ENCODE measurements at places on chromosomes 5 and 9.
A peak's percentile ranks its signal among the peaks of the same experiment; 100 is the strongest.

DNA sequence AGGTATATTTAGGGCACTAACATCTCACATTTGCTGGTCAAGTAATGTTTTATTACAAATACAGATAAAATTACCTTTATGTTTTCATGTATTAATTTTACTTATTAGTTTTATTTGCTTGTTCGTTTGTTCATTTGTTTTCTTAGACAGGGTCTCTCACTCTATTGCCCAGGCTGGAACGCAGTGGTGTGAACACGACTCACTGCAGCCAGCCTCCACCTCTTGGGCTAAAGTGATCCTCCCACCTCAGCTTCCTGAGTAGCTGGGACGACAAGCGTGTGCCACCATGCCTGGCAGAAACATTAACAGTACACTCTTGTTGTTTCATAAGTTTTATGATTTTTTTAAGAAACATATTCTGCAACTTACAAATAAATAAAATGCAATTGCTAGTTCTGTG is 123.2 kb downstream of the ZNF608 start:
- DNase-seq, result no peak

- no peak for DNase-seq
These were observed 2267.7 kb upstream of the ACO1 start for GRCh38 chr9:30116673-30117217.

GRCh38 chr9:104993291-104993963 is 65.5 kb upstream of the ABCA1 start:
- peak; percentile 72 for DNase-seq

DNA sequence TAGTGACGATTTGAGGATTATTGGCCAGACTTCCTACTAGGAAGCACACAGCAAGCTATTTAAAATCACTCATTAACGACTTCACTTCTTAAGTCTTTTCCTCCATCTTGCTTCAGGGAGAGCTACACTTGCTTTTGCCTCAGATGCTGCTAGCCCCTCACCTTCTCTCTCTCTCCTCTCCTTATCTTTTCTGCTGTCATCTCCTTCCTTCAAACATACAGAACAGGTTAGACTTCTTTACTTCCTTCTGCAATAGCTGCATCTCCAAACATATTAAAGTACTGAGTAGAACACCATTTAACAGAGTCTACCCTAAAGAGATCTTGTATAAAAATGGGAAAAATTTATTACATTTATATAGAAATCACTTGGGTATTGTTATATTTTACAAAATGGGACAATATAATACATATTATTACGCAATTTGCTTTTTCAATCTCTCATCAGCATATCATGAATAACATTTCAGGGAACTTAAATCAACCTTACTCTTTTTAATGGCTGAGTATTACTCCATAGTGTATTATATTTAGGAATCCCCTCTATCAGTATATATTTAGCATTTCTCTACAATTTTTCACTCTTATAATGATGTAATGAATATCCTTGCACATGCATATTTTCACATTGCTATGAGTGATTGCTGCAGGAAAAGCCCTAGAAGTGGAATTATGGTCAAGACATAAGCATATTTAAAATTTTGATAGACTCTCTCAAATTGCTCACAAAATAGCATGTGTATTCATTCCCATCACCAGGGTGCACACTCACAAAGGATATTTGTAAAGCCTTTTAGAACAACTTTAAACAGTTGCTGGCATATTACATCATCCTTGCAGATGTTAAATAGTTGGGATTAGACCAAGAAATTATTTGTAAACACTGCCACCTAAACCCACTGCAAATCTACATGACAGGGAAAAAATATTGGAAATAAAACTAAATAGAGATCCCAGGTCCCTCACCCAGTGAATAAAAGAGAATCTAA is 164.5 kb upstream of the NFIB start:
- DNase-seq, result no peak

DNA sequence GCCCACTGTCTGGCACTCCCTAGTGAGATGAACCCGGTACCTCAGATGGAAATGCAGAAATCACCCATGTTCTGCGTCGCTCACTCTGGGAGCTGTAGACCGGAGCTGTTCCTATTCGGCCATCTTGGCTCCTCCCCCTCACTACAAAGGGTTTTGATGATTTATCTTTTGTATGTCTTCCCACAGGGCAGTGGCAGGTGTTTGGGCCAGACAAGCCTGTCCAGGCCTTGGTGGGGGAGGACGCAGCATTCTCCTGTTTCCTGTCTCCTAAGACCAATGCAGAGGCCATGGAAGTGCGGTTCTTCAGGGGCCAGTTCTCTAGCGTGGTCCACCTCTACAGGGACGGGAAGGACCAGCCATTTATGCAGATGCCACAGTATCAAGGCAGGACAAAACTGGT is 9.4 kb downstream of the BTNL8 start:
- no peak for DNase-seq

GRCh38 chr5:156735477-156735876 is 114.6 kb upstream of the PPP1R2B start:
- DNase-seq, result no peak

DNA sequence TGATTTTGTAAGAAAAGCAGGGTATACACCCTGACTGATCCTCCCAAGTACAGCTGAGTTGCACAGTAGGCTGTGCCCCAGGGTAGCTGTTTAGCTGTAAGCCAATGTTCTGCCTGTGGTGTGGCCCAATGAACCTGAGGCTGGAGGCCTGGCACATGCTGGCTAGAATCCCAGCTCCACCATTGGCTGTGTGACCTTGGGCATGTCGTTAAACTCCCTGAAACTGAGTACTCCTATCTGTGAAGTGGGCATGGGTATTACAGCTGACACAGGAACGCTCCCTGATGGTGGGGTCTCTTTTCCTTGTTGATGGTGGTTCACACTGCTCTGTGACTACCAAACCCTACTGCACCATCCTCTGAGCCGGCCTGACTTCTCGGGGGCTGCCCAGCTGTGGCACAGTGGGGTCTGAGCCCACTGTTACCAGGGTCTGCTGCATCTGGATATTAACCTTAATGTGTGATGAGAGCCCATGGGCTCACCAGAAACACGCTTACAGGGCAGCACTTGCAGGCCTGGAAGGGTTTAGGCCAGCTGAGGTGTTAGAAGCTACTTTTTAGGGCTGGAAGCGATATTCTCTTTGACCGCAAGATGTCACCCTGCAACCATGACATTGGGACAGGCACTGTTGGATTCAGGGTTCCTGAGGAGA is 7.0 kb upstream of the GADD45G start:
- peak; percentile 42 for DNase-seq

GRCh38 chr9:137305060-137305797 is 3.2 kb upstream of the NRARP start:
- DNase-seq, result no peak

- no peak for DNase-seq
These were observed 114.1 kb downstream of the GABBR2 start for GRCh38 chr9:98594546-98595160.

DNA sequence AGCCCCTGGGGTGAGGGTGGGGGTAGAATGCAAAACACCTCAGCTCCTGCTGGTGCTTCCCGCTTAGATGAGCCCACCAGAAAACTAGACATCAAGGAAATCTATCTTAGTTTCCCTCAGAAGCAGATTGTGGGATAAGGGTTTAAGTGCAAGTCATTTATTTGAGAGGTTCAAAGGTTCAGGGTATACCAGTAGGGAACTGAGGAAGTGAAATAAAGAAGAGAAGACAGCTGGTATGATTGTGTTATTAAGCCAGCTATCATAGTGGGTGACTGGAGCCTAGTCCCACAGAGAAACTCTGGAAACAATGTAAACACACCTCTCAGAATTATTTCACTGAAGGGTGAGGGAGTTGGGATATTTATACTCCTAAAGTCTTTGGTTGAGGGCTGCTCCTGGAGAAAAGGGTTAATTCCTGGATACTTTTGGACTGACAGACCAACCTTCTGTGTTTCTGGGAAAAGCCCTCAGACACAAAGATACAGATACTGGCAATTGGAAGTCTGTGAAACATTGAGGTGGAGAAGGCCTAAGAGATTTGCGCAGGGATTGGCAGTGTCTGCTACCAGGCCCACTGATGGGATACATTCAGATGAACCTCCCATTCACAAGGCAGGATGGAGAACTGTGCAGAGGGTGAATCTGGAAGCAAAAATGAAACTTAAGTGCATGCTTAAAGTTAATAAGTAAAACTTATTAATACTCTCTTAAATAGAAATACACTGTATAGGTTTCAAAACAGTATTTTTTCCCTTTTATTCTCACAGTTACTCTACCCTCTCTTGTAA is 6.4 kb upstream of the DCTN4 start:
- DNase-seq, result no peak

- DNase-seq, result no peak
These were observed 217.8 kb upstream of the TMEM161B start for GRCh38 chr5:88486431-88486830.

DNA sequence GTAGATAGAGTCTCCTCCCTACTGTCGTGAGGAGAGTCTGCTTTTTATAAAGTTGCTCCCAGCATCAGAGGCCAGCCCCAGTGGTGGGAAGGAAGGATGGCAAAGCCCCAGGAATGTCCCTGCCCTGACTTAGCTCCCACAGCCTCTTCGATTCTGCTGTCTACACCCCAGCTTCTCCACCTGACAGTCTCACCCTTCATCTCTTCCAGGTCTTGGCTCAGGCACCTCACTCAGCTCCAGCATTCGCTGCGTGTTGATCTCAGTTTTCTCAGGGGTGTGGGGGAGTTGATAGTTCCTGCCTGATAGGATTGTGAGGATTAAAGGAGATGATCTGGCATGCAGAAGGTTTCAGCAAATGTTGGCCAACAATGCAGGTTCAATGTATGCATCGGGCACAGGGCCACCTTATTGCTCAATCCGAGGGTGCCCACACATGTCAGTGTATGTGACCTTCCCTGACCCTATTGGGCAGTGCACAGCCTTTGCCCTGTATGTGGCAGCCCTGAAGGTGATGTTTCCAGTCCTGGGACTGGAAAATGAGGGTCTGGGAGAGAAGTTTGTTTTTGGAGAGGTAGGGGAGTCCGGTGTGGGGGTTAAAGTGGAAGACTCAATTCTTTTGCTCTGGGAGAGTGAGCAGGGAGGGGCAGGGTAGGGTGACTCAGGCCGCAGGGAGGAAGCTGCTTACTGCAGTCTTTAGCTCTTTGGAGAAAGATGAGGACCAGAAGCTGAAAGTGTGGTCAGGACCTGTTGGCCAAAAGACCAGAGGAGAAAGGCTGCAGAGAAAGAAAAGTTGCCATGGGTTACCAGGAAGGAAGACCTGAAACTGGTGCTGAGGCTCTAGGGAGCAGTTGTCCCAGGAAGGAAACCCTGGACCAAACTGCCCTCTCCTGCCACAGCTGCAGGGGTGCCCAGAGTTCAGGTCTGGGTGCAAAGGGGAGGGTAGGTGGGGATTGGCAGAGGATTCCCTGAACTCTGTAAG is 153.2 kb downstream of the MACROH2A1 start:
- DNase-seq, result no peak

GRCh38 chr9:88013035-88013434 is 38.7 kb upstream of the CDK20 start:
- no peak for DNase-seq

GRCh38 chr9:91415290-91415689 is 8.3 kb downstream of the NFIL3 start:
- no peak for DNase-seq

DNA sequence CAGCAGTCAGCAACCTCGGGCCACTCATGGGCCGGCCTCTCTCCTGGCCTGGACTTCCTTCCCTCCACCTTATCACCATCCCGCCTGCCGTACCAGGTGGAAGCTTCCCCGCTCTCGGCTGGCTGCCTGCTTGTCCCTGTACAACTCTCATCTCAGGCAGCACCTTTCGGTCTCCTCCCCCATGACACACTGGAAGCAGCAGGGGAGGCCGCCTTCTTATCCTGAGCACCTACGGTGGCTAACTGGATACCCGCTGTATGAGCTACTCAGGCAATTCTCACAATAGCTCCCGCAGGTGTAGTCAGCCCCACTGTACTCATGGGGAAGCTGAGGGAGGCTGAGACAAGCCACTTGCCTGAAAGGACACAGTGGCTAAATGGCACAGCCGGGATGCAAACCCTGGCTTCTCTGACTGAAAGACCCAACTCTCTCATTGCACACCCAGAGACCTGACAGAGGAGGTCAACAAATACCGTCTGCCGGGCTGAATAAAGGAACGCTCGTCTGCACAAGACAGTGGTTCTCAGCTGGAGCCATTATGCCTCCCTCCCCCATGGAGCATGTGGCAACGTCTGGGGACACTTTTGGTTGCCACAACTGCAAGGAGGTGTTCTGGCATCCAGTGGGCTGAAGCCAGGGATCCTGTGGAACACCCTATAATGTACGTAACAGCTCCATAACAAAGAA is 9.6 kb downstream of the STK10 start:
- DNase-seq, result no peak

DNA sequence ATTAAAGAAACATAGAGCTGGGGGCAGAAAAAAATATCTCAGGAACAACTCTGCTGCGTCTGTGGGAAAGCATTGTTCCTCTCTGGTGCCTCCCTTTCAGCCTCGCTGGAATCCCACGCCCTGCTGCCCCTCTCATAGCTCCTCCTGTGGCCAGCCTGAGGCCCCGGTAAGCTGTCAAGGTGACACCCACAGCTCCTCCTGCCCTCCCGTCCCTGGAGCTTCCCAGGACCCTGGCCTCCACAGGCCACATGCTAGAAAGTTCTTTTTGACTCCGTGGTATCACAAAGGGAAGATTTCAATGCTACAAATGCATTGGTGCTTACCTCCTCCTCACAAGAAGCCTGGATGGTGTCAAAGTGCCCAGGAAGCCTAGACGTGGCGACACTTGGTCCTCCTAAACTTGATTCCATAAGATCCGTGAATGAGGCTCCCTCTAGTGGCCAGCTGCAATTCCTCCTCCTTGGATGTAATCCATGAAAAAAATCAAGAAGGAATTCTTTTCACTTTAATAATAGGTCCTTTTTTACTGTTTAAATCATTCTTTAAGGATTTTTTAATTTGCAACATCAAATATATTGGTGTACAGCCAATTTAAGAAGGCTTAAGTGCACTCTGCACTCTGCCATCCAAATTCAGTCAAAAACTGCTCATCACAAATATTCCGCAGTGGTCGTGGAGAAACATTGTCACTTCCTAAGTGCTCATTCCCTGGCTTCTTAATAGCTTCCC is 104.9 kb downstream of the CFAP90 start:
- peak; percentile 53 for DNase-seq

DNA sequence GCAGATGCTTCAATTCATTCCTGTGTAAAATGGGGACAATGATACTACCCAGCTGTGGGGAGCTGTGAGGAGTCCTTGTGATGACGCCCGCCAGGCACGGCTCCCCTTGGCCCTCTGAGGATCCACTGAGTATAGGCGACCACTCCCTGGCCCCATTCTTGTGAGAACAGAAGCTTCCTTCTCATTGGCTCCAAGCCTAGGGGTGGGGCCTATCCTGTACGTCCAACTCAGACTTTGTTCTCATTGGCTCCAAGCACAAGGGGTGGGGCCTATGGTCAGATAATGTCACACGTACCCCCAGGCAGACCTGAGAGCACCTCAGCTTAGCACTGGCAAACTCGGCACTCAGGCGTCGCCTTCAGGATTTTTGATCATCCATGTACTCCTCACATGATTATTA is 232.9 kb upstream of the MVB12B start:
- DNase-seq, result no peak

- DNase-seq, result no peak
These were observed 195.0 kb upstream of the TBC1D2 start for GRCh38 chr9:98450496-98450895.

DNA sequence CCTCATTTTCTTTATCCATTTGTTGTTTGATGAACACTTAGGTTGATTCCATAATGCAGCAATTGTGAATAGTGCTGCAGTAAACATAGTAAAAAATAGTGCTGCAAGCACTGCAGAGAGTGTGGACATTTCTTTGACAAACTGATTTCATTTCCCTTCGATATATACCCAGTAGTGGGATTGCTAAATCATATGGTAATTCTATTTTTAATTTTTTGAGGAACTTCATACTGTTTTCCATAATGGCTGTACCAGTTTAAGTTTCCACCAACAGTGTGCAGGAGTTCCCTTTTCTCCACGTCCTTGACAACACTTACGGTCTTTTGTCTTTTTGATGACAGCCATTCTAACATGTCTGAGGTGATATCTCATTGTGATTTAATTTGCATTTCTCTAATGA is 138.2 kb upstream of the PLPPR1 start:
- DNase-seq, result no peak

Measured in fibroblast of gingiva (primary cell).